ENCODE measurements at places on chromosomes 16 and 17.

DNA sequence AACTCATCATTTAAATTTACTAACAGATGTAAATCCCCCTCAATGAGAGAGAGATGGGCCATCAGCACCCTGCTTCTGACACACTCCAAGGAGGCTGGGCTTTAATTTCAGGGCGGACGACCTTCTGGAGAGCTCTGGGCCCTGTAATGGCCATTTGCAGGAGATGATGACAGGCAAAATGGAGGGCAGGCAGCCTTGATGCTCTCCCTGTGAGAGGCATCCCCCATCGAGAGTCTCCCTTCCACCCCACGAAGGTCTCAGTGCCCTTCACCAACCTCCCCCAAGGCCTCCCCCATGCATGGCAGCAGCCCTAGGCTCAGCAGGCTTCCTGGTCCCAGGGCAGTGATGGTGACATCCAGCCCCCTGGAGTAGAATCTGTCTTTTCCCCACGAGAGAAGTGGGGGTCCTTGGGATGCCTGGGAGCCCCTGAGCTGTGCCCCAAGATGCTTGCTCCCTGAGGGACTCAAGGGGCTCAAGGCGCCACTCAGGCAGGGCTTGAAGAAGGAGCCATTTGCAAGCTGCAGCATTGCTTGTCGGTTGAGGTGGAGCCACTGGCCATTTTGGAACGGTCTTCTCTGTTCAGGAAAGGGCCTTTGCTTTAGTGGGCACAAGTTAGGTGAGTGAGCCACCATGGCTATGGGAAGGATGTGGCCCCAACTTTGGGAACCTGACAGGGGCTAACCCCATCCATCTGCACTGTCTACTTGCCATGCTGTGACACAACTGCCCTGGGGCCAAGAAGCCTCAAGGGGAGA is 82.6 kb downstream of the C16orf78 start:
- DNase-seq = no peak

- peak; percentile 89 for DNase-seq
Observed at GRCh38 chr16:17334096-17334495, 136.7 kb downstream of the XYLT1 start.

DNA sequence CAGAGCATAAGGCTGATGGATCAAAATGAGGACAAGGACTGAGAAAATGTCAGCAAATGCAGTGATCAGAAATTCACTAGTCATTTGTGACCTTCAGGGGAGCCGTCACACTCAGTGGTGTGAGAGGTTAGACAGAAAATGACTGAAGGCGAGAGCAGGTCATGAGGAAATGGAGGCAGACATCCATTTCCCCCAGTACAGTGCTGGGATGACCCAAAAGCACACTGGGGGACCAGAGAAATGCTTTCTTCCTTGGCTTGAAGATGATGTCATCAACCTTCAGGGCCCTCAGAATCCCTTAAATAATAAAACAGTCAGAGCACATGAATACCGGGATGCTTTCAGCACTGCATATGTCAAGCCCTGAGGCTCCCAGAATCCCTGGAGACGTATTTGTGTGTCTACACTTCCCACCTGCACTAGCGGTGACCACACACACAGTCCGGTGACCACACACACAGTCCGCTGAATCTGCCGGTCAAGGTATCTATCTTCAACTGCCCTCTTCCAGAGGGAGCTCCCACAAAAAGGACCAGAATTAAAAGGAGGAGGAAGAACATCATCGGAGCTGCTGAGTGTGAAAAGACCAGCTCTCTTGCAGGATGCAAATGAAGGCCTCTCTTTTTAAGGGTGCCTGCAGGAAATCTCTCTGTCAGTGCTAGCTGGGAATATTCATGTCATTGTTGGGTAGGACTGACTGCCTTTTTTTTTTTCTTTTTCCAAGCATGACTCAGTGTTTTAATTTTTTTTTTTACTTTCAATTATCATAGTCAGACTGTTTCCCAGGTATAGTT is 8.2 kb downstream of the UBE2O start:
- peak; percentile 33 for DNase-seq

GRCh38 chr16:79912592-79913310 is 312.2 kb upstream of the MAF start:
- no peak for DNase-seq

GRCh38 chr17:72234985-72235384 is 114.2 kb downstream of the SOX9 start:
- no peak for DNase-seq

DNA sequence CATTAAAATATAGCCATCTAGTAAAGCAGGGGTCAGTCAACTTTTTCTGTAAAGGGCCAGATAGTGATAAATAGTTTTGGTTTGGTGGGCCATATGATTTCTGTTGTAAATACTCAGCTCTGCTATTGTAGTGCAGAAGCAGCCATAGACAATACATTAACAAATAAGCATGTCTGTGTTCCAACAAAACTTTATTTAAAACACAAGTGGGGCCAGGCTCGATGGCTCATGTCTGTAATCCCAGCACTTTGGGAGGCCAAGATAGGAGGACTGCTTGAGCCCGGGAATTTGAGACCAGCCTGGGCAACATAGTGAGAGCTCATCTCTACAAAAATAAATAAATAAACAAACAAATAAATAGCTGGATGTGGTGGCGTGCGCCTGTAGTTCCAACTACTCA is 60.8 kb upstream of the TANC2 start:
- DNase-seq = no peak

- DNase-seq = no peak
Observed at GRCh38 chr17:81329927-81330883, 35.1 kb upstream of the SLC38A10 start.

DNA sequence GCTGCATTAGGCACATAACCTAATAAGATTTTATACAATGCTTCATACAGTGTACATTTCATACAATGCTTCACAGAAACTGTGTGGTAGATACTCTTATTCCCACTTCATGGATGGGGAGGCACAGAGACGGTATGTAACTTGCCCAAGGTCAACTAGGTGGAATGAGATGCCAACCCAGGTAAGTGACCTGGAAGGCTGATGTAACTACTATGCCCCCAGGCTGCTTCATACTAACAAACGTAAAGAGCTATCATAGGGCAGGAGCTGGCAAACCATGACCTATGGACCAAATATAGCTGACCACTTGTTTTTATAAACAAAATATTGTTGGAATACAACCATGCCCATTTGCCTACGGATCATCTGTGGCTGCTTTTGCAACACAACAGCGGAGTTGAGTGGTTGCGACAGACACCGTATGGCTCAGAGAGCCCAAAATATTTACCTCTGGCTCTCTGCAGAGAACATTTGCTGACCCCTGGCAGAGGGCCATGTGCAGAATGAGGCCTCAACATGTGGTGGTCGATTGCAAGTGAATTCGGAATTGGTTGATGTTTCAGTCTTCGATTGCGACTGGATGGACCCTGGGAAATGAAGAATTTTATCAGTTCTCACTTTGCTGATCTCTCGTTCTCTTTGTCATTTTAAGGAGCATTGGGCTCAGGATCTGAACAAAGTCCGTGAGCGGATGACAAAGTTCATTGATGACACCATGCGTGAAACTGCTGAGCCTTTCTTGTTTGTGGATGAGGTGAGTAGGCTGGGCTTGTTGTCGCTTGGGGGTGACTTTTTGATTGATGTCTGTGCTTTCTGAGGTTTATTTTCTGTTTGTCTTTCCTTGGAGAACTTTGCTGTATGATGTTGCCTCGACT is 109.7 kb downstream of the PLCG2 start:
- no peak for DNase-seq

GRCh38 chr17:7129311-7129710 is 14.7 kb upstream of the ASGR2 start:
- no peak for DNase-seq

- no peak for DNase-seq
Observed at GRCh38 chr17:36665417-36665816, 64.0 kb downstream of the MRM1 start.

GRCh38 chr16:72128701-72129100 is 35.1 kb downstream of the DHX38 start:
- DNase-seq = no peak
